NCI-H748 treated with DMSO at 0.1 percent for 48 hours (cell line): ENCODE measurements at places on chromosomes 7 and 10.

DNA sequence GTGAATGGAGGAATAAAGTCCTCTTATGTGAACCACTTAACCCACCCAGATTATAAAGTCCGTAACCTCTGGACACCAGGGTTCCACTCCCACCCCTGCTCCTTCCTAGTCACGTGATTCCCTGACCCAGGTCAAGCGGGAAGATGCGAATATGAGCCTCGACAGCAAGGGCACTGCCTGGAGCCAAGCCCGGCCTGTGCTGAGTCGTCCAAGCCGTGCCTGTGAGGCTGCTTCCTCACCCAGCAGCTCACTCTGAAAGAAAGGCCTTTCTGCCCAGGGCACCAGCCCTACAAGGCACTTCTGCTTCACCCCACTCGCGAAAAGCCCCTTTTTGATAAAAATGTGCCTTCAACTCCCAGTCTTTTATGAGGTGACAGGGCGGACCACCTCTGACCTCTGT is 85.8 kb downstream of the CYTH3 start:
- DNase-seq: no peak

DNA sequence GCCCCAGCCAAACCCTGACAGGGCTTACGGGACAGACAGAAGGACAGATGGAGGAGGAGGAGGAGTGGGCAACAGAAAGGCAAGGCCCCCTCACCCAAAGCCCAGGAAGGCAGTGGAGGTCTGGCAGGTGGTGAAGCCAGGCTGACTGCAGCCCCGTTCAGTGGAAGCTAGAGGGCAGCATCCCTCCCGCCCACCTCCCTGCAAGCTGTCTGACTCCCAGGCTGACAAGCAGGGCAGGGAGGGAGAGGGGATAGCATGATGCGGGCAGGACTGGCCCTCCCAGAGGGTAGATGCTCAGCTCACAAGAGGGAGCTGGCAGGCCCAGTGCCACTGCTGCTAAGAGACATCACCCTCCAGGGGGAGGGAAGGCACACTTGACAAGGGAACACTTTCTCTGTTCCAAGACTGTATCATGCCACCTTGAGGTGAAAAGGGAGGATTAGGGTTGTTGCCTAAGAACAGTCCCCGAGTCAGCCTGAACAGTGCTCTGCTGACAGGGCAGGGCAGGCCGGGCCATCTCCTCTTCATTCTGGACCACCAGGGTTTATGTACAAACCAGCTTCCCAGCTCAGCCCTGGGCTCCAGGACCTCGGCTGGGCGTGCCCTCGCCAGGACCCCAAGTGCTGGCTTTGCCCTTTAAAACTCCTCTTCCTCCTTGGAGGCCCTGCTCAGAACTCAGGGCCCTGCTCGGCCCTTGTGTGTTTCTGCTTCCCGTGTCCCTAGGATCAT is 61.8 kb downstream of the RASGEF1A start:
- no peak for DNase-seq

DNA sequence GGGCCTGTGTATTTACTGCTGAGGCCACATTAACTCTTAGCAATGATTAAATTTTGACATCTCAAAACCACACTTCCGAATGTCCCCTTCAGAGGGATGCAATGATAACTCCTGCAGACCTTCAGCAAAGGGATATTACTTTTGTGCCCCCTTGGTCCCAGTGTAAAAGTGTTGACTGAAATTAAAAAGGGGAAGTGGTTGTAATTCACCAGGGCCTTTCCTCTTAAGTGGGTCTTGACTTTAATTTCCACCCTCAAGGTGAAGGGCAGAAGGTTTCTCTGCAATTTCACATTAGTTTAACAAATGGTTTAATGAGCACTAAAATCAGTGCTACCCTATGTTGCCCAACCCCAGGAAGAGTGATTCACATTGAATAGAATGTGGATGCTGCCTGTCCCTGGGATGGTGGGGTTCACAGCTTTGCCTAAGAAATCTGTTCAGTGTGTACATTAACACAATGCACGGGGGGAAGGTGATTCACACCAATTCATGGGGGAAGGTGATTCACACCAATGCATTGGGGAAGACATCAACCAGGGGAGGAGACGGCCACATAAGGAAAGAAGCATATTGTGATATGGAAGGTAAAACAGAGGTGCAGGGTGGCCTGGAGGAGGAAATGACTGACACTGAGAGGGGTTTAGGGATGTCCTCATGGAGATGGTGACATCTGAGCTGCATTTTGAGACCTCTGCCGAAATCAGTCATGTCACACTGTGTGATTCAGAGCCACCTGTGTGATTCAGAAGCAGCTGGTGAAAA is 19.4 kb upstream of the TNS3 start:
- no peak for DNase-seq

DNA sequence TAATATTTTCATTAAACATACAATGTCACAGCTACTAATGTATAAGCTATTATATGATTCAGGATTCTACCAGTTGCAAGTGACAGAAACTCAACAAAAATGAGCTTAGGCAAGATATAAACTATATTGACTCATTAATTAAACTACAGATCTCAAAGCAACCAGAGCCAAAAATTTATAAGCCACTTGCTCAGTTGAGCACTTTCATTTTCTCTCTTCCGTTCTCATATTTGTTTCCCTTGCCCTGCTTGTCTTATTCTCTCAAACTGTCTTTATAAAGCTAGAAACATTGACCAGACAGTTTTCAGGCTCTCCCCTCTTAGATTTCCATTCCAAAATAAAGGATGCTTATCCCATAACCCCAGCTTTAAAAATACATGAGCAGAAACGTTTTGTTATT is 60.2 kb upstream of the DGKB start:
- DNase-seq: no peak

GRCh38 chr7:112880818-112881418 is 90.7 kb upstream of the TMEM168 start:
- DNase-seq: no peak

DNA sequence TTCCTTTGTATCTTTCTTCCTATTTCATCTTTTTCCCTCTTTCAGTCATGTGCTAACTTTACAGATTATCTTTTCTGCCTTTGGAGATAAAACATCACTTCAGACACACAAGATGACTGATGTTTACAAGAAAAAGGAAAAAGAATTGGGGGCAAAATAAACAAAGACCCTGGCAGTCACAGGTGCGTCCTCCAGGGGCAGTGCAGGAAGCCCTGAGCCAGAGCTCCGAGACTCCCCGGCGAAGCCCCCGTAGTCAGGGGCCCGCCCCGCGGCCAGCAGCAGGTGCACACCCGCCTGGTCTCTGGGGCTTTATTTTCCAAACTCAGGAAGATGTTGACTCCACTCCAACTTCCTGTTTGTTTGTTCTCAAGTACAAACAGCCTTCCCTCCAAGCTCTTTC is 10.2 kb downstream of the STK32C start:
- DNase-seq: no peak

- peak; percentile 33 for DNase-seq
Observed at GRCh38 chr10:4450981-4451908, 374.8 kb upstream of the AKR1E2 start.

- DNase-seq: no peak
Observed at GRCh38 chr7:38317515-38317914, 44.1 kb upstream of the TARP start.

- no peak for DNase-seq
Observed at GRCh38 chr7:70448312-70448906, 683.5 kb upstream of the GALNT17 start.

DNA sequence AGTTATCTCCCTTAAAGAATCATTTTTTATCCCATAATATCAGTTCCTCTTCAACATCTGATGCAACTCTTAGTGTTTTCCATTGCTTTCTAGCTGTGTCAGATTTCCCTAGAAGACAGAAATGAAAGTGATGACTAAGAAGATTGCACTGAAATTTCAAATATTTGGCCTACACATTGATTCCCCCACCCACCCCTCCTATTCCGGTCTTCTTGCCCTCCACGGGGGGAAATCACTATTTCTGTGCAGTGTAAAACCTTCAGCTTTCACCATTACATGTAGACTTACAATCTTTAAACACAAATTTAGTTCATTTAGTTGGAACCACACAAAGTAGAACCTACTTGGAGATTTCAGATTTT is 63.7 kb upstream of the IL6 start:
- DNase-seq: no peak

DNA sequence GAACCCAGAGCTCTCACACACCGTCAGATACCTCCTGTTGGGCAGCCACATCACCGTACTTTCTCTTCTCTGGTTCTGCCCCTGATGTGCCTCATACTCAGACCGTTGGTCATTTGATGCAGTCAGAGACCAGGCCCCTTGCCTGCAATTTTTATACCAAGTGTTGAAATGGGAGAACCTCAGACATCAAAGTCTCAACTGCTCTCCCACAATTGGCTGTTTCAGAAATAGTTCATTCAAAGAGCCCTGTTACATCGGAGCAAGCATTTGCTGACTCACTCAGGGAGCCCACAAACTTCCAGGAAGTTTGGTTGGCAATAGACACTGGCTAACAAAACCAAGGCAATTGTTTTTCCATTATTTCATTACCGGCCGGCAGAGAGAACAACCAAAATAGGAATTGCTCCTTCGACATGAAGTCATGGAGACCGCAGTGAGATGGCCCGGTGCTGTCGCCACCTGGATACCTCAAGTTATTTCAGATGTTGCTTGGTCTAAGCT is 33.5 kb upstream of the ADAM12 start:
- DNase-seq: no peak

GRCh38 chr10:86264481-86265231 is 101.9 kb downstream of the GRID1 start:
- DNase-seq: no peak

DNA sequence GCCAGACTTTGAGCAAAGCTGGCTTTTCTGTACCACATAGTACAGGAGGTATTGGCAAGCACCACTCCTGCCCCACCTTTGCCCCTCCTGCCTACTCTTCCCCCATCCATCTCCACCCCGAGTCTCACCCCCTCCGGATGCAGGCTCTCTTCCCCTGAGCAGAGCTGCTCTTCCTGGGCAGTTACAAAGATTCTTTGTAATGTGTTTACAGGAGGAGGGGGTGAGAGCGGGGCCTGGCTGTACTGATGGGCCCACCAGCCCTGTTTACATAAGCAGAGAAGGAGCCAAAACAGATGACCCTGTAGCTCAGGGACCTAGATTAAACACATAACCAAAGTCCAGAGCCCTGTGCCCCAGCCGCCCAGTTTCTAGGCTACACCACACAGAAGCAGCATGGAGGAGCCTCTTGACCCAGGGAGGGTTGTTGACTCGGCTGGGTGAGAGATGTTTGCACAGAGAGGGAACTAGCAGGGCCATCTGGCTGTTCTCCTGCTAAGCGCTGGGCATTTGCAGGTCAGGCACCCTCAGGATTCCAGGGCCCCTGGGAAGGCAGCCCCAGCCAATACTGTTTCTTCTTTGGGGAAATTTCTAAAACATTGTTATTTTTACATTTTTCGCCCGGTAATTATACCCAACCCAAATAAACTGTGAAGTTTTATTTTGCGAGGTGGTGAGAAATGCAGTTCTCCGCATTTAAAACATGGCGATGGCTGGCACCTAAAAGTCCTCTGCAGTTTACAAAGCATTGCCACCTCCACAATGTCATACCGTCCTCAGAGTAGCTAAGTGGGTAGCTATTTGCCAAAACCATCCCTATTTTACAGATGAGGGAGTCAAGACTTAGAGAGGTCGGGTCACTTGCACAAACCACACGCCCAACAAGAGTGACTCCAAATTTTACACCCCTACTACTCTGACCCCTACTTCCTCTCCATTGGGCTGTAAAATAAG is 11.4 kb upstream of the ZKSCAN1 start:
- peak; percentile 55 for DNase-seq

GRCh38 chr10:119491966-119492757 is 50.4 kb downstream of the RGS10 start:
- DNase-seq: no peak
